Neural crest cell (in vitro differentiated cells): ENCODE measurements at places on chromosomes 12 and 14. TPM values are rescaled to one million over a fixed set of nuclear protein-coding genes. Genes with fewer than 3 reads are reported as not detected.

The SLC11A2 gene
- total RNA-seq: 50.4 and 51.4 TPM in 2 replicates

The KRT80 gene
- total RNA-seq: not detected in 2 replicates

The OSGEP gene
- total RNA-seq: 67.3 and 68.1 TPM in 2 replicates

The VWF gene
- total RNA-seq: 0.02 and 0.21 TPM in 2 replicates

The SVOP gene
- 1.9 and 2.2 TPM in 2 replicates for total RNA-seq

The SYCP3 gene
- 0.36 TPM in 1 of 2 replicates, not detected in the other for total RNA-seq

The BATF gene
- total RNA-seq: not detected in 2 replicates

The KCNC2 gene
- not detected in 2 replicates for total RNA-seq

The OVCH1 gene
- 0.16 and 0.37 TPM in 2 replicates for total RNA-seq

The FAM181A gene
- 13.4 and 14.7 TPM in 2 replicates for total RNA-seq

The ANAPC7 gene
- total RNA-seq: 98.9 and 113 TPM in 2 replicates

The DYRK2 gene
- total RNA-seq: 47.3 and 48.1 TPM in 2 replicates

The MYBPC1 gene
- total RNA-seq: 0.20 TPM in 1 of 2 replicates, not detected in the other

The SRRM4 gene
- 9.1 and 10.8 TPM in 2 replicates for total RNA-seq

The C12orf56 gene
- 0.51 and 1.2 TPM in 2 replicates for total RNA-seq

The FOXN4 gene
- total RNA-seq: 1.3 and 1.7 TPM in 2 replicates

The SRP54 gene
- 43.1 and 46.8 TPM in 2 replicates for total RNA-seq

The GPR84 gene
- total RNA-seq: not detected in 2 replicates

The ZBTB39 gene
- 27.9 and 28.6 TPM in 2 replicates for total RNA-seq
